ENCODE measurements at places on chromosomes 2 and 18.

DNA sequence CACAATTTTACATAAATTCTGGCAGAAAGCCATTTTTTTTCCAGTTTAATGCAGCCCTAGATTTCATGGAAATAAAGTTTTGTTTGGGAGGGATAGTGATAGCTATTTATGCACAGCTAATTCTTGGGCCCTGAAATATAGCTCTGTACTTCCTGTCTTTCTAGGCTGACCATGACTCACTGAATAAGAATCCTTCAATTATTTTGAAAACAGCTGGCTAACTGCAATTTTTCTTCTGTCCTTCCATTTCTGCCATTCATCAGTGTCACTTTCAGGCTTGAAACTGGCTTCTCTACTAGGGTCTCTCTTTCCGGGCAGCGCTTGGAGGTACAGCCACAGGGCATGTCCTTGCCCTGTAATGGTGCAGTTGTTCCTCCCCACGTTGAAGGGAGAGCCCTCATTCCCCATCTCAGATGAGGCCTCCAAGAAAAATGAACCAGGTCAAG is 97.1 kb upstream of the TMEM178A start:
- no peak for DNase-seq

GRCh38 chr2:25788457-25788856 is 89.8 kb downstream of the ASXL2 start:
- DNase-seq: no peak

DNA sequence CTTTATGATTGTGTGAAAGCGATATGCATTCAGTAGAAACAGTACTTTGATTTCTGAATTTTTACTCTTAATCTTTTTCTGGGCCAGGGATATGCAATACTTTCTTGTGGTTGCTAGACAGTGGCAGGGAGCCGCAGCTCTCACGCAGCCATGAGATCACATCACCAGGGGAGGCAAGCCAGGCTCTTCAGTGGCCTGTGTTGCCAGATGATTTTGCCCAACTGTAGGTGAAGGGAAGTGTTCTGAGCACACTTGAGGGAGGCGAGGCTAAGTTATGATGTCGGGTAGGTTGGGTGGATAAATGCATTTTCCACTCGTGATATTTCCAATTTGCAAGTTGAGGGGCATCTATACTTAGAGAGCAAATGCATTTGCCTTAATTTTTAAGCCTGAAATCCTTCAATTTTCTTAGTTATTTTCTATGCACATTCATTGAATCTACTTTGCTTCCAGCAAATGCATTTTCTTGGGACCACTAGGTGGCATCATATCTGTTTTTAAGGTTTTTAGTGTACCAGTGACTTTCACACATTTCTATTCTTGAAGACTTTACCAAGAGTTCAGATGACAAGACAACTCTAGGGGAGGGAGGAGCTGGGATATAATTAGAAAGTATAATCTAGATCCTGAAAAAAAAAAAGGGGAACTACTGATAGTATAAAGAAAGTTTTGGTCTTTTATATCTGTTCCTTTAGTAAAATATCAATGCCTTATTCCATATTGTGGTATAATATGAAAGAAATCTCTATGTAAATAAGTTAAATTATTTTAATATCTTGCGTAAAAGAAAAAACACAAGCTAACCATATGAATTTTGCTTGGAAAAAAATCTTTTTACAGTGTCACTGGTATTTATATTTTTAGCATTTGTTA is 643.3 kb downstream of the SOCS6 start:
- no peak for DNase-seq

DNA sequence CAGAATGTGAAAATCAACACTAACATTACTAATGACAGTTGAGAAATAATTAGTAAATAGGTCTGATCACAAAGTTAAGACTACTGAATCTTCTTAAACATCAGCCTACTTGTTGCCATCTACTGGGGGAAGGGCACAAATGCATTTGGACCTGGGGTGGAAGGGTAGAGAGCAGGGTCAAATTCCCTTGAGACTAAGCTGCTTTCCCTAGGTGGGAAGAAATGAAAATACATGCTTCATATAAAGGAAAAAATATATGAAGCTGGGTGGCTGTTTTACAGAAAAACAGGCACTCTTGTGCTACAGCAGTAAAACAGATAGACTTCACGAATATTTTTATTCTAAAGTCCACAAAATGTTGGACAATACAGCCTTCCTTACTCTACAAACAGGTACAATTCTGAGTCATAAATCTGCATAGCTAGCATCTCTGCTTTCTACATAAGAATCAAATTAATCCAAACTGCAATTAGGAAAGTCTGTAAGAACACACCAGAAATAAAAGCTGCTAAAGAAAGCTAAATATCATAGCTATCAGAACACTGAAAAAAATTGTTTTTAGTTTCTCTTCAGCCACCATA is 10.9 kb downstream of the TRIP12 start:
- no peak for DNase-seq

DNA sequence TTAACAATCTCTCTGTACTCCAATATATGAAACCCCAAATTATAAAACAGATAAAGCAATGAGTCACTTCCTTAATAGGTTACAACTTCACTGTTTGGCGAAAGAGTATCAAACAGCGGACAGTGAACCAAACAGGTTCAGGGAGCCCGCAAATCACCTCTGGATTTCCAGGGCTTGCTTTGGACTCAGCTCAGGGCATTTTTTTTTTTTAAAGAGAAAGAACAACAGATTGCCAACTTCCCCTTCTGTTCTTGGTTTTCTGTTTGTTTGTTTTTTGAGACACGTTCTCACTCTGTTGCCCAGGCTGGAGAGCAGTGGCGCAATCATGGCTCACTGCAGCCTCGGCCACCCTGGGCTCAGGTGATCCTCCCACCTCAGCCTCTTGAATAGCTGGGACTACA is 52.7 kb downstream of the ABCB11 start:
- no peak for DNase-seq

GRCh38 chr2:200422532-200423261 is 87.2 kb downstream of the KCTD18 start:
- DNase-seq: no peak

DNA sequence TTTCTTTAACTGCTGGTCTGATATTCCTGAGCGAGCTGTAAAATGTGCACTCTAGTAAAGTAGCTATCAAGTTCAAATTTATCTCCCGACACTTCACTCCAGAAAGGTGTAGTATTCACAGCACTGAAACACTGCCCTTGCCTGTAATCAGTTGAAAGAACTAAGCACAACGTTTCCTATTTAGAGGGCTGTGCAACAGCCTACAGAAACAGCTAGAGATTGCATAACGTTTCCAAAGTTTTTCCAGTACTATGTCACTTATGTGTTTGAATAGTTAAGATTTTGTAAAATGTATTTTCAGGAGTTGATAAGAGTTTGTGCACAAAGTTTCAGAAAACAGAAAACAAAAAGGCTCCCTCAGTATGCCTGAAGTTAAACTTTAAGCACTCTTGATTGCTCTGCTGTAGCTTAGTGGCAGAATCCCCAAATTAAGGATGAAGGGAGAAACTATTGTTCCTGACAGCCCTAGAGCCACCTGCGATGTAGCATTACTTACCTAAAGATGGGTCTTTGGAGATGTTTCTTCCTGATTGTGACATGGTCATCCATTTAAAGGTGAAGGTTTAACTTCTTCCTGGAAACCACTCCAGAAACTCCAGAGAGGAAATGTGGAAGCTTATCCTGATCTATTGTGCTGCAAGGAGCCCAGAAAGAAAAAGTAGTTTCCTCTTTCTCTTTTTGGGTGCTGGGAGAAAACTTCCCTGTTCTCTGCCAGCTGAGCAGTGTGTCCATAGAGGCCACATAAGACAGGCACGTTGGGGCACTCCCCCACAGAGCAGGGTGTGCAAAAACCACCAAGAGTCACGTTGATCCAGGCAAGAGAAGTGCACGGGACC is 536 bp downstream of the PDE1A start:
- no peak for DNase-seq

- DNase-seq: no peak
These were observed 2.6 kb upstream of the SALL3 start for GRCh38 chr18:78976765-78977636.

- DNase-seq: no peak
These were observed 84.3 kb downstream of the FANCL start for GRCh38 chr2:58156780-58157179.

GRCh38 chr2:29951576-29951975 is 30.2 kb upstream of the ALK start:
- no peak for DNase-seq

DNA sequence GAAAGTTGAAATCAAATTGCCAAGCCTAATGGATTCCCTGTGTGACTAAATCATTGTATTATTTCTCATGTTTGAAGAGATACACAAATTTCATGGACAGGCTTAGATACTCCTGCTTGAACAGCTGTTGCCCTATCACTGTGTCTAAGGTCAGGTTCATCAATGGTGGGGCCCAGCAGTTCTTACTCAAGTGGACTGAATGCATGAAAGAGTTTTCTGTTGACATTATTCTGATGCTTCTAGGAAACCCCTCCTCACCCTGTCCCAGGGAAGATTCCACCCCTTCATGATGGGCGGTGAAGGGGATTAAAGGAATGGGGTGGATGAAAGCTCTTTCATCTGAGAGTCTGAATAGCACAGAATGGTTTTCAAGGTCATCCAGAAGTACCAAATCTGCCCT is 148.8 kb downstream of the INO80D start:
- DNase-seq: no peak

GRCh38 chr2:149687052-149687427 is 99.5 kb upstream of the MMADHC start:
- DNase-seq: no peak

DNA sequence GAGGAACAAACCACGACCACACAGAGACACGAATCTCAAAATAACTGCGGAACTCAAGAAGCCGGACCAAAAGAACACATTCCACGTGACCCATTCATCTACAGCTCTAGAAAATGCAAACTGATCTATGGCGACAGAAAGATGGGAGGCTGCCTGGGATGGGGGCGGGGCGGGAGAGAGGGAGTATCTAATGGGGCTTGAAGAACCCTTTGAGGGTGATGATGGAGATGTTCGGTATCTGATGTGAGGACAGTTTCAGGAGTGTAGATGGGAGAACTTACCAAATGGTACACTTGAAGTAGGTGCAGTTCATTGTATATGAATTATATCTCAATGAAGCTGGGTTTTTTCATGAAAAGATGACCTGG is 34.6 kb upstream of the KLF11 start:
- no peak for DNase-seq

- DNase-seq: no peak
These were observed 46.6 kb downstream of the HDAC4 start for GRCh38 chr2:239354132-239354790.

DNA sequence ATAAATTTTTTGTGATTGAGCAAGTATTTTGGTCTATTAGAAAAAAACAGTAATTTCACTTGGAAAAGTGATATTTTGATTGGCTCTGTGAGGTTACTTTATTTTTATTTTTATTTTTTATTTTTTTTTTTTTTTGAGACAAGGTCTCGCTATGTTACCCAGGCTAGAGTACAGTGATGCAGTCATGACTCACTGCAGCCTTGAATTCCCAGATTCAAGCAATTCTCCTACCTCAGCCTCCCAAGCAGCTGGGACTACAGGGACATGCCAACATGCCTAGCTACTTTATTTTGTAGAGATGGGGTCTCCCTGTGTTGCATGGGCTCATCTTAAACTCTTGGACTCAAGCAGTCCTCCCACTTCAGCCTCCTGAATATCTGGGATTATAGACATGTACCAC is 60.9 kb upstream of the MGAT5 start:
- DNase-seq: no peak

GRCh38 chr2:124536591-124536990 is 511.5 kb downstream of the CNTNAP5 start:
- DNase-seq: no peak

DNA sequence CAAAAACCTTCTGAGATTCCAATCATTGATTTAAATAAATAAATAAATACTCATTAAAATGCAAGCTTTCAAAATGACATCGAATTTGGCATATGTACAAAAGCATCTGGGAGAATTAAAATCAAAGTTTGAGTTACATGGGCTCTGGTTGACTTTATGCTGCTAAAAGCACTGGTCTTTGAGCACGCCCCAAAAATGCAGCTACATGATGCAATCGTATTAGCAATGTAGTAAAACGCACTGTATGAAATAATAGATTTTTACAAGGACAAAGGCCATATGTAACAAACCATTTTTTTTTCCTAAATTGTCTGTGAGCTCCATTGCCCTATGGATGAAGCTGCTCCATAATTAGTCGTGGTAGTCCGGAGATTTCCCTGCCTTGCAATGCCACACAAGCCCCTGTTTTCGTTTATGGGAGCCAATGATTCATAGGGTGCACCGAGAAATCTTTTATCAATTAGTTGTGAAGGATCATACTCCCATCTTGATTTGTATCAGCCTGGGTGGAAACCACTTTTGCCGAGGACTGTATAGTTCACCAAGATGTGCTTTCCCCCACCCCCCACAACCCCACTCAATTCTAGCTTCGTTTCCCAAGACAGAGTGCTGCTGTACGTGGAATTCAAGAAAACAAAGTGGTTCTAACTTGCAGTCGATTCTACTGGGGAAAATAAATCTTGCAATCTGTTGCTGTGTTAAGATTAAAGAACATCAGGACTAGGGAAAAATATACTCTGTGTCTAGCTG is 268.4 kb downstream of the IRS1 start:
- no peak for DNase-seq

GRCh38 chr2:129727286-129727685 is 252.2 kb upstream of the RAB6C start:
- no peak for DNase-seq

DNA sequence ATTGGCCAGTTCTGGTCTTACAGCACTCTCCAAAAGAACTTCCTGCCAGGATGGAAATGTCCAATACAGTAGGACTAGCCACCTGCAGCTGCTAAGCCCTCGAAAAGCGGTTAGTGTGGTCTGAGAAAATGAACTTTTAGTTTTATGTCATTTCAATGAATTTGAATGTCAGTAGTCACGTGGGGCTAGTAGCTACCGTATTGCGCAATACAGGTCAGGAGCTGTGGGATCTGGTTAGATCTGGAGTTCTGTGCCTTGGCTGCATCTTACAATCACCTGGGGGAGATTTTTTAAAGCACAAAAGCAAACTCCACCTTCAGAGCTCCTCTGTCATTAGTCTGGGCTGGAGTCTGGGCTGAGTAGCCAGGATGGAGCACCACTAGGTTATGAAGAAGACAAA is 35.9 kb downstream of the C1QL2 start:
- no peak for DNase-seq

GRCh38 chr18:39313992-39314391 is 1748.4 kb upstream of the CELF4 start:
- no peak for DNase-seq

DNA sequence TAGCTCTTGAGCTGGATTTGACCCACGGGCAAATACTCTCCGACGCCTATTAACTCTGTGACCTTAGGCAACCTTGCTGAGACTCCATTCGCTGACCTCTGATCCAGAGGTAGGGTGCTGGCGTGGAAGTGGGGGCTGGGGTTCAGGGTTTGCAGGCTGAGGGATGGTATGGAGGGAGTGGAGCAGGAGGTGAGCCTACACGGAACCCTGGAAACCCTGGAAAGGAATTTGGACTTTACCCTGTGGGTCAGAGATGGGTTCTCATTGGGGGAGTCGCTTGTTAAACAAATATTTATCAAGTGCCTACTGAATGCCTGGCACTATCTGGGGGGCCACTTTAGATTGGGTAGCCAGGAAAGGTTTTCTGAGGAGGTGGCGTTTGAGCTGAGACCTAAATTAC is 58.2 kb upstream of the FZD7 start:
- DNase-seq: no peak
